Activated CD8-positive, alpha-beta memory T cell treated with anti-CD3 and anti-CD28 coated beads for 24 hours (primary cell): ENCODE measurements at places on chromosomes 4 and X.
A peak's percentile ranks its signal among the peaks of the same experiment; 100 is the strongest.

- DNase-seq: no peak
These were observed 236.7 kb upstream of the MAB21L2 start for GRCh38 chr4:150345207-150345744.

DNA sequence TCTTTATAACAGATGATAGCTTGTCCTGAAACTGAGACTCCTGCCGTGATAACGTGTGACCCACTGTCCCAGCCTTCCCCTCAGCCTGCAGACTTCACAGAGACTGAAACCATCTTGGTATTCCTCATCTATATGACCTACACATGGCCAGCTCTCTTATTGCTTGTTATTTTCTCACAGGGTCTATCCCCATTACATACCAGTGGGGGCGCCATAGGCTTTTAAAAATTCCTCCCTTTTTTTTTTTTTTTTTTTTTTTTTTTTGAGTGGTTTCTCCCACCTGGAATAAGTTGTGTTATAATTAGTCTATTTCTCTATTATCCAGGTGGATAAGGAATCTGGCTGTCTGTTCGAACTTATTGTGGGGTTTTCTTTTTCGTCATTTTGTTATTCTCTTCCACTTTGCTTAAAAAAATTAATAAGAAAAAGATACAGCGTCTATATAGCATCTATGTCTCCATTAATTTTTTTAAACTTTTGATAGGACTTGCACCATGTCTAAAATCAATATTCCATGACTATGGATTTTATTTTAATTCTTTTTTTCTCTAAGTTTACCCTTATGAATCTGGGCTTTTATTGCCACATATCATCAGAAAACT is 47.2 kb downstream of the GYG2 start:
- DNase-seq: no peak

GRCh38 chr4:119329835-119330620 is 8.1 kb upstream of the FABP2 start:
- no peak for DNase-seq

DNA sequence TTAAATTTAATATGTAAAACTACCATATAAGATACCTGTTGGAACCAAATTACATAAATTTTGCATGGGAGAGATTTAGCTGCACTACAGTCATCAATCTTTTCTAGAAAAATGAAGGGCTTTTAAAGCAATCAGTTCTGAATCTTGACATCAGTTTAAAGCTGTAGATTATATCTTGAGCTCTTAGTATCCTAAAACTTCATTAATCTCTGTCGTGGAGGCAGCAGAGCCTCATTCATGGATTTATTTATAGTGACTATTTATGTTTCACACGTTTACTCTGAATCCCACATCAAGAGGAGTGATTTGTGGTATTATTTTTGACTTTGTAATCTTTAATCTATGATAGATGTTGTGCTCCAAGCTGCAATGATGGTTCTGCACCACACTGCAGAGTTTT is 175.9 kb downstream of the PDGFC start:
- DNase-seq: no peak

GRCh38 chr4:85787133-85787532 is 312.2 kb downstream of the ARHGAP24 start:
- DNase-seq: no peak

- no peak for DNase-seq
These were observed 315.9 kb downstream of the PCDH10 start for GRCh38 chr4:133465022-133465421.

- no peak for DNase-seq
These were observed 461 bp upstream of the SLC9A6 start for GRCh38 chrX:135984791-135985156.

- no peak for DNase-seq
These were observed 25.9 kb downstream of the ZNF721 start for GRCh38 chr4:472881-473569.

GRCh38 chr4:143021384-143021783 is 163.3 kb upstream of the USP38 start:
- DNase-seq: no peak

DNA sequence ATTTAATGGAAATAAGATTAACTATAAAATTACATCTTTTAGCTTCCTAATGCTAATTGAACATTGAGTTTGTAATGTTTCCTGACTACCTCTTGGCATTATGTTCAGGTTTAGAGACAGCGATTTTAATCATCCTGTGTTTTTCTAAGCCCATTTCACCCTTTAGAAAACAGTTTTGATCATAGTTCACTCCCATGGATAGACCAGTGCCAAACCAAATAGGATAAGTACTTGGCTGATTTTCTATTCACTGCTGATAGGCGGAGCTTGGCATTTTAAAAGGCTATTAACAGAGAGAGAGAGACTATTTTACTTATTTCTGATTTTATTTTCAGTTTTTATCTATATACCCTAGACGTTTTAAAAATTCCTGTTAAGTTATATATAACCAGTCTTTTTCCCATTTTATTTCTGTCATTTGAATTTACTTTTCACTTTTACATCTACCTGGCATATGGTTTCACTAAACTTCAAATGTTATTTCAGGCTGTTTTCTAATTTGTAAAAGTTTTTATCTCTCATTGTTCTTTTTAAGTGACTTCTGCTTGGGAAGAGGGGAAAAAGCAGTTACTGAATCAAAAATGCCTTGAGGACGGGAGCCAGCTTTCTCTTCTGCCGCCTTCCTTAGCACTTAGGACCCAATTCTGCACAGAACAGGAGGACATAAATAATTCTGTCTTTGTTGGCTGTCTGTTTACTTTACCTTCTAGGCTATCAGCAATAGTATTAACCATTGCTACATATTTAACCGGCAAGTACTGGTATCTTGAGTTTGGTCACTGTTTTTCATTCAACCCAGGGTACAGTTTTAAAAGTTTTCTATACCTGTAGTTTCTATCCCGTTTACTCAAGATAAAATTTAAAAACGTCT is 46.4 kb downstream of the SGMS2 start:
- no peak for DNase-seq

DNA sequence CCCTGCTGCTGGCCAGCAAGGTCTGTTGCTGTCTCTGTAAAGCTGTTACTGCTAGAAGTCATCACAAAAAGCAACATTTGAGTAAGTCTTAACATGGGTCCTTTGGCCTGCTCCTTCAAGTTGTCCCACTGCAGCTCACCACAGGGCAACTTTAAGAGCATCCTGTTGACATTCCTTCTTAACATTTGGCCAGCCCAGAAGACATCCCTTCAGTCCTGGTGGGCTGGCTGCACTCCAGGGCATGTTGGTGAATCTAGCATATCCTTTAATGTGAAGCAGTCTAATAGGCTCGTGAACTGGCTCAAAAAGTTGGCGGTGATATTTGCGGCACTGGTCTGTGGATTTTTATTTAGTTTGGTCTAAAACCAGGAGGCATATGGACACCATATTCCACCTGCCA is 92.2 kb upstream of the MAML3 start:
- no peak for DNase-seq

DNA sequence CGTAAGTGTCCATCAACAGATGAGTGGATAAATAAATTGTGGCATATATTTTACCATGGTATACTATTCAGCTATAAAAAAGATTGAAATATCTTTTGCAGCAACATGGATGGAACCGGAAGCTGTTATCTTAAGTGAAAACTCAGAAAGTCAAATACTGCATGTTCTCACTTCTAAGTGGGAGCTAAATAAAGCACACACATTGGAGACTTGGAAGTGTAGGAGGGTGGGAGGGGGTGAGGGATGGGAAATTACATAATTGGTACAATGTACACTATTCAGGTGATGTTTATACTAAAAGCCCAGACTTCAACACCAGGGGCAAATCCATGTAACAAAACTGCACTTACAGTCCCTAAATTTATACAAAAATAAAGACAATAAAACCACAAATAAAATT is 72.6 kb upstream of the SPRY1 start:
- no peak for DNase-seq

- DNase-seq: no peak
These were observed 611.2 kb downstream of the RPA4 start for GRCh38 chrX:97494756-97495372.

- no peak for DNase-seq
These were observed 67.7 kb downstream of the RHOH start for GRCh38 chr4:40264497-40264896.

GRCh38 chr4:65202853-65203236 is 467.4 kb downstream of the EPHA5 start:
- no peak for DNase-seq

- DNase-seq: no peak
These were observed 741.8 kb upstream of the INTU start for GRCh38 chr4:126890994-126891393.

GRCh38 chr4:18397681-18398390 is 376.3 kb upstream of the LCORL start:
- no peak for DNase-seq

GRCh38 chrX:10239611-10240064 is 82.9 kb downstream of the CLCN4 start:
- DNase-seq: no peak

- no peak for DNase-seq
These were observed 27.8 kb downstream of the VSIG4 start for GRCh38 chrX:66012094-66012534.

- DNase-seq: peak; percentile 70
These were observed 52.3 kb upstream of the PDLIM3 start for GRCh38 chr4:185587427-185588161.

GRCh38 chrX:132216806-132217202 is 2.4 kb downstream of the RAP2C start:
- DNase-seq: no peak

GRCh38 chr4:177047851-177048174 is 255.1 kb upstream of the VEGFC start:
- DNase-seq: no peak

DNA sequence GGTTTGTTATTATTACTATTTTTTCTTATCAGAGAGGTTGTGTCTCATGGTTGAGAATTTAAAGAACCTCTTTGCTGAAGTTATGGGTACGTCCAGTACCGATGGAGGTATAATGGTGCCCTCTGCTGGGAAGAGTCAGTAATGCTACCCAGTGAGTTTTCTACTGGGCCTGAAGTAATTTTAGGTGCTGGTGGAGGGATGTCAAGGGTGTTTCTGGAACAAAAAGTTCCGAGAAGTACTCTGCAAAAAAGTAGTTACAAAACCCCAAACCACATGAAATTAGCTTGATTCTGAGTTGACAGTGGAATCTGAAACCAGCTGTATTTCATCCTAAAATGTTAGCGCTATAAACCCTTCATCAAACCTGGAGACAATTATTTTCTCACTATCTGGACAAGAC is 102.5 kb upstream of the MID1 start:
- peak; percentile 60 for DNase-seq

- no peak for DNase-seq
These were observed 984.9 kb upstream of the INTU start for GRCh38 chr4:126647756-126648397.

- DNase-seq: no peak
These were observed 35.4 kb upstream of the HPGDS start for GRCh38 chr4:94378047-94378446.

- DNase-seq: peak; percentile 62
These were observed 1.3 kb downstream of the PCDH7 start for GRCh38 chr4:30721185-30722091.

- no peak for DNase-seq
These were observed 15.4 kb upstream of the IRF2 start for GRCh38 chr4:184489771-184490170.

DNA sequence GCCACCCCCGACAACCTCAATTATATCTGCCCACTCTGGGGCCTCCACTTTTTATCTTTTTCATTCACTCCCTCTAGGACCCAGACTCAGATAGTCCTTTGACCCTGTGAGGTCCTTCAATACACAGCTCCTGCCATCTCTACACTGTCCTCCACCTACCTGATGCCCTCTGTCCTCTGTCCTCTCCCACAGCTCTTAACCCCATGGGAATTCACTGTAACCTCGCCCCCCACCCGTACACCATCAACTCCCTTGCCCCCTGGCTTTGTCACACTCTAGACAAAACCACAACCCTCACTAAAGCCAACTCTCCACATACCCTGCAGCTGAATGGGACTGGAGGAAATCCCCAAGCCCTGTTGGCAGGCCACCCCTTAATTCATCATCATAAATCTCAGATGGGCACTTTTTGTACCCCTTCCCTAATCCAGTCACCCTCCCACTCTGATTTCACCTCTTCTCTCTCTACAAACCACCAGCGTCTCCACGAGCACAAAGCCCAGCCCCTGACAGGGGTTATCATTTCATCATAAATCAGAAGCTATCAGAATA is 52.3 kb upstream of the ENPP6 start:
- DNase-seq: peak; percentile 47

GRCh38 chr4:78561677-78562076 is 10.1 kb downstream of the ANXA3 start:
- no peak for DNase-seq

DNA sequence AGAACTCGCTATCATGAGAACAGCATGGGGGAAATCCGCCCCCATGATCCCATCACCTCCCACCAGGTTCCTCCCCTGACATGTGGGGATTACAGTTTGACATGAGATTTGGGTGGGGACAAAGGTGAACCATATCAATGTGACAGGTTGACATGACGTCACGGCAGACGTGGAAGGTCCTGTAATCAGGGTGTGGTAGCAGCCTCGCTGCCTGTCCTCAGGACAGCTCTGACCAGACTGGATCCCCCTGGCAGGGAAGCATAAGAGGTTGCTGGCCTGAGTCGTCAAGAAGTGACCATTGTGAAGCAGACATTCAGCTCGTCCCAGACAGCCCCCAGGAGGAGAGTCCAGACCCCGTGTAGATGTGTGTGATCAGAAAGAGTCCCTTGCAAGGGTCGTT is 104.6 kb downstream of the TNIP2 start:
- peak; percentile 50 for DNase-seq

- no peak for DNase-seq
These were observed 116.4 kb upstream of the IGSF1 start for GRCh38 chrX:131405497-131405896.

- no peak for DNase-seq
These were observed 3.4 kb downstream of the ARX start for GRCh38 chrX:25012433-25012735.

DNA sequence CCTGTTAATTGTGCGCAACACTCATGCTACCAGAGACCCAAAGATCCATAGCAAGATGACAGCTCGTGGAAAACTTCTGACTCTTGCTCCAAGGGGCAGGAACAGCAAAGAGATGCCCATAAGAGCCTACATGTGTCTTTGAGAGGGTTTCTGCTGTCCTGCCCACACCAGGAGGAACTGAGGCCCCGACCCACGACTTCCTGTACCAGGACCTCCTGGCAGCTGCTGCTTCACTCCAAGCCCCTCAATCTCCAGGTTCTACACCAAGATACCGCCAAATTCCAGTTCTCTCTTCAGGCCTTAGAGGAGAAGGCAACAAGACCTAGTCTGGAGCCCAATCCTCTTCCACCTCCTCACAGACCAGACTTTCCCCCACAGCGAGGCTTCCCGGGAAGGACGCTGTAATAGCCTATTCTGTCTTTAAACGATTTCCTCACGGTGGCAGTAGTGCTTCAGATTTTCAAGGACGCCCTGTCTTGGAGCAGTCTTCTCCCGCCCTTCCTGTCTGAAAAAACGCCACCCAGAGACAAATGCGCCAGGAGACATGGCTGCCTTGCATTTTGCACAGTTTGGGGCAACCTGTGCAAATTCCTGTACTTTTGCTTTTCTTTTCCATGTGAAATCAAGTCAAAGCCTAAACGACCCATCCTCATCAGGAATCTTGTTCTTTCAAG is 230.2 kb upstream of the STK26 start:
- peak; percentile 90 for DNase-seq
